ENCODE measurements at places on chromosomes 13 and 19.

DNA sequence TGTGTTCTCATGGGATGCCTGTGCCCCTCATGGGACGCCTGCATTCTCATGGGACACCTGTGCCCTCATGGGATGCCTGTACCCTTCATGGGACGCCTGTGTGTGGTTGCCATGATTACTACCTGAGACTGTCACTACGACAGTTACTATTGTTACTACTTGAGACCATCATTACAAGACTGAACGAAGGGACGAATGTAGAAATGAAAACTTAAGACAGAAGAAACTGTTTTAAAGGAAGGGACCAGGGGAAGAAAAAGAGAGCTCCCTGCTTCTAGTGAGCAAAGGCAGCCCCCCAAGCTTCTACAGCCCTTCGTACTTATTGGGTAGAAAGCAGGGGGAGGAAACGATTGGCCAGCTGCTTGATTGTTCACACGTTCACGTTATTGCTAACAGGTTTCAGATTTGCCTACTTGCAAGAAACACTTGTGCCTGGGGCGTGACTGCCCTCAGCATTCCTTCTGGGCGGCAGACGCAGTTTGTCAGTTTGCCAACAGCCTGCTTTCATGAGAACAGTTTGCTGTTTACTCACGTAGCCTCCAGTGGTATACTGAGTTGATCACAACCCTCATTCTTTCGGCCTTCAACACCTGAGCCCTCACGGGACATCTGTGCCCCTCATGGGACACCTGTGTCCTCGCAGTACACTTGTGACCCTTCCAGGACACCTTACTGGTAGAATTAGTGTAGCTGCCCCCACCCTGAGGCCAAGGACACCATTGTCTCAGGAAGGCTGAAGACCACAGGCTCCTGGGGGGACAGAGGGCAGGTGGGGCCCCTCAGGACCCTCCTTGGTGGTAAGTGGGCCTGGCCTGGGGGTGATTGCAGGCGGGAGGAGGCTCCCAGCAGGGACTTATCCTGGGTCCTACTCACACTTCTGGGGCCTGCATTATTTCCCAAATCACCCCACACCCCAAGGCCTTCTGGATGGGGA, 2.5 kb upstream of the S1PR4 start:
- DNase-seq = no peak

- DNase-seq = no peak
Observed at GRCh38 chr13:110245416-110245899, 61.5 kb downstream of the COL4A1 start.

- DNase-seq = no peak
Observed at GRCh38 chr19:2729943-2730818, 9.0 kb upstream of the DIRAS1 start.

DNA sequence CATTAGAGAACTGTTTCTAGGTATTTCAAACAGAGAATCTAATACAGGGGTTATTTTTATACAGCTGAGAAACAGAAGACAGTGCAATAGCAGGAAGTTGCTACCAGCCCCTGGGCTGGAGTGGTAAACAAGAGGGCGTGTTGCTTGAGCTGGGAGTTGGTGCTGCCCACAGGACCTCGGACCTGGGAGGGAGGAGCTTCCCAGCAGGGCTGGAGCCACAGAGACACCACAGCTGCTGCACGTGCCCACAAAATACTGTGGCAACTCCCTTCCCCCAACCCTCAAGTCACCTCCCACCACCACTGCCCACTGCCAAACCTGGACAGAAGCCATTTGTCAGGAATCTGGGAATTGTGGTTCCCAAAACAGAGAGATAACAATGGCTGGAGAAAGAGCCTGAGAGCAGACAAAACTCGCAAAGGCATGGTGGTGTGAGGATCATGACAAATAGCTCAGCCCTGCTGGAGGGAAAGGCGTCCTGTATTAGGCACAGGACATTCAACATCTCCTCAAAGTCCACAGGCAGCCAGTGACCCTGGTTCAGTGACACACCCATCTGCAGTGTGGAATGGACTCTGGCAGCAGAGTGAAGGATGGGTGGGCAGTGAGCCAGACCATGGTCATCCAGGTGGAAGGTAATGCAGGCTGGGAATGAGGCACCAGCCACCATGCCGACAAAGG, 57.2 kb downstream of the SPATA13 start:
- DNase-seq = no peak

GRCh38 chr13:25920931-25921330, 130.9 kb downstream of the SHISA2 start:
- DNase-seq = no peak

Measured in HTR-8/SVneo (cell line).